ENCODE measurements at places on chromosomes 16 and 17.

GRCh38 chr17:34125010-34125409, 130.1 kb upstream of the CCL2 start:
- DNase-seq, result no peak

DNA sequence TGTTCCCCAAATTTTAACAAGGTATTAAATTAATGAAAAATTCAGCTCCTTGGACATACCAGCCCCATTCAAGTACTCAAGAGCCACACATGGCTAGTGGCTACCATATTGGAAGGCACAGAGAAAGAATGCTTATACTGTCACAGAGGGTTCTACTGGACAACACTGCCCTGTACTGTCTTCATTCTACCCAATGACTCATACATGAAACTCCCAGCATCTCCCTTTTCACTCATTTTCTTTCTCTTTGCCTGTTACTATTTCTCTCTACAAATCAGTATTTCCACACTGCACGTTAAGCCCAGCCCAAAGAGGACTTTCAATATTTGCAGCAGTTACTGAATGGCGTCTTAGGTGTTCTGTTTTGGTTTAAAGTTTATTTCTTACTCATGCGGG, 72.1 kb upstream of the RCVRN start:
- no peak for DNase-seq

DNA sequence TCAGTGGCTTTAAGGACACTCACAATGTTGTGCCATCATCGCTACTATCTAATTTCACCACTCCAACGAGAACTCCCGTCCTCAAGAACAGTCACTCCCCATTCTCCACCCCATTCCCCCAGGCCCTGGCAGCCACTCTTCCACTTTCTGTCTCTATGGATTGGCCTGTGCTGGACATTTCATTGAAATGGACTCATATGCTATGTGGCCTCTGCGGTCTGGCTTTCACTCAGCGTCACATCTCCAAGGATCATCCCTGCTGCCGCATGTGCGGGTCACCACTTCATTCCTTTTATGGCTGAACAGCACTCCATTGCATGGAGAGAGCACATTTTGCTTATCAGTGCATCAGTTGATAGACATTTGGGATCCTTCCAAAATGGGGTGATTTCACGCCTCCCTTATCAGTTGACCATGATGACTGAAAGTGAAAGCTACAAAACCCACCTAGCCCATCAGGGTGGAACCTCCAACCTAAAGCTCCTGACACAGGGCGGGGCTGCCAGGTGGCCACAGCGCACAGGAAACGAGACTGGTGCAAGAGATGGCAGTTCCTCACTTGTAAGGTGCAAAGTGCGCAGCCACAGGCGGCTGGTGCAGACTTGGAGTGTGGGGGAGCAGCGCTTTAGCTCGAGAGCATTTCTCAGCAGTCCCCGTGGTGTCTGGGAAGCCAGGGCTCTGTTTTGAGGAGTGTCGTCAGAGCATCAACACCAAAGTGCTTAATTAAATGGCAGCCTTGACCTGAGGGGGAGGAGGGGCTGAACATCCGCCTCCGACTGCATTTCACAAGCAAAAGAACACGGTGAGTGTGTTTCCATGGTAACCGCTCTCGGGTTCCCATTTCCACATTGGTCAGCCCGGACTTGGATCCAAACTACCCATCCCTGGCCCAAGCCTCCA, 23.8 kb downstream of the COTL1 start:
- peak; percentile 62 for DNase-seq

DNA sequence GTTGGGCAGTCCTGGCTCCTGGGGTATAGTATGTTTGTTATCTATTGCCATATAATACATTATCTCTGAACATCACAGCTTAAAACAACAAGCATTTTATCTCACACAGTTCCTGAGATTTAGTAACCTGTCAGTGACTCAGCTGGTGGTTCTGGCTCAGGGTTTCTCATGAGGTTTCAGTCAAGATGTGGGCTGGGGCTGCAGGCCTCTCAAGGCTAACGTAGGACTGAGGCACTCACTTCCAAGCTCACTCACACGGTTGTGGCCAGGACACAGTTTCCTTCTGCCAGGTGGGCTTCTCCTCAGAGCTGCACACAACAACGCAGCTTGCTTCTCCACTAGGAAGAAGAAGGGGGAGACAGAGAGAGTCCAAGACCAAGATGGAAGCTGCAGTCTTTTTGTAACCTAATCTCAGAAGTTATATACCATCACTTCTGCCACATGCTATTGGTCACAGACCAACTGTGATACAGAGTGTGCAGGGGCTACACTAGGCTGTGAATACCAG, 10.3 kb upstream of the MED13 start:
- DNase-seq, result no peak

DNA sequence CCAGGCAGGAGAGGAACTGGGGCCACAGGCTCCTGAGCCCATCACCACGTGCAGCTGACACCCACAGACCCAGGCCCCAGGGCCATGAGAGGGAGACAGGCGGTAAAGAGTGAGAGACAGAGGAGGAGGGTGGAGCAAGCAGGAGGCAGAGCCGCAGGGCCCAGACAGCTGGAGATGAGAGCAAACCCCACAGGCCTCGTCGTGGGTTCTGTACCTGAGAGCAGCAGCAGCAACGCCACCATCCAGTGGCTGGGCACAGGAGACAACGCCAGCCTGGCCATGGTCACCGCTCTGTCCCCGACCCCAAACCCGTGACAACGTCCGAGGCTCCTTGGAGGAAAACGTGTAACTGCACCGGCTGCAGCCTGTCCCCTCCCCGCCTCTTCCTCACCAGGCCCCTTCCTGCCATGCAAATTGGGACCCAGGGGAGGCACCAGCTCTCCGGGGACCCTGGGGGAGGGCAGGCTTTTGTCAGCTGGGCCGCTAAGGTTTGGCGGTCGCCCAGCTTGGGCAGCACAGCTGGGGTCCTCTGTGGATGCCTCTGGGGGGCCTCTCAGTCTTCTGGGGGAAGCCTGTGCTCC, at the start of gene CD79B:
CD79B (minus strand) TSS at position 351 of the 581 bp plus-strand sequence; CDS start at position 281, 70 bp downstream.
- no peak for DNase-seq

- no peak for DNase-seq
Measured at GRCh38 chr16:89710709-89711564, 9.4 kb upstream of the SPATA2L start.

GRCh38 chr16:77967054-77967904, 55.1 kb upstream of the CLEC3A start:
- no peak for DNase-seq

GRCh38 chr17:46782250-46782953, 36.1 kb downstream of the WNT3 start:
- no peak for DNase-seq

DNA sequence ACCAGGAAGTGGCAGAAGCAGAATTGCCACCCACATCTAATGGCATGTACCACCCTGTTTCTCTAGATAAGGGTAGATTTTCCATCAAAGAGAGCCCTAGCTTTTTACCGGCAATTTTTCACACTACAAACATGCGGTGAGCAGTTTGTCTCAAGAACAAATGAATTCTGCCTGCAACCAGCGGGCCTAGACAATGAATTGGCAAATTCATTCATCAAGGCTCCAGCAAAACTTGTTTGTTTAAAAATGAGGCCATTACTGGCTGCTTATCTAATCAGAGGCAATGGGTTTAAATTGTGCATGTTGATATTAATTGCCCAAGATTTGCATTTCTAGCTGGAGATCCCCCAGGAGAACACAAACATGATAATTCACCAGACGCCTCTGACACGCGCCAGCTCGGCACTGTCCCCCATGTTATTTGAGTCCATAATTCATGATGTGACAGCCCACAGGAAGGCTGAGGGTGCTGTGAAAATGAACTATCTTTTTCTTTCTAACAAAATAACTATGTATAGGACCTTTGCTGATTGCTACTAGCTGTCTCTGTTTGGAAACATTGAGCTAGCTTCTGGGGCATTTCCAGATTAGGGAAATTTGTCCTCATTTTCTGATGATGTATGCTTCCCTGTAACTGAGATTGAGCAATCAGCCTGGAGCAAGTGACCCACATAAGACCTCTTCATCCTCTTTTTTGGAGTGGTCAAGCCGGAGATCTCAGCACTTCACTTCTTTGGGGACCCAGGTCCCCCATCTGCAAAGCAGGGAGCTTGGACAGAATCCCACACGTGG, 80.8 kb downstream of the CNGB1 start:
- DNase-seq, result no peak

DNA sequence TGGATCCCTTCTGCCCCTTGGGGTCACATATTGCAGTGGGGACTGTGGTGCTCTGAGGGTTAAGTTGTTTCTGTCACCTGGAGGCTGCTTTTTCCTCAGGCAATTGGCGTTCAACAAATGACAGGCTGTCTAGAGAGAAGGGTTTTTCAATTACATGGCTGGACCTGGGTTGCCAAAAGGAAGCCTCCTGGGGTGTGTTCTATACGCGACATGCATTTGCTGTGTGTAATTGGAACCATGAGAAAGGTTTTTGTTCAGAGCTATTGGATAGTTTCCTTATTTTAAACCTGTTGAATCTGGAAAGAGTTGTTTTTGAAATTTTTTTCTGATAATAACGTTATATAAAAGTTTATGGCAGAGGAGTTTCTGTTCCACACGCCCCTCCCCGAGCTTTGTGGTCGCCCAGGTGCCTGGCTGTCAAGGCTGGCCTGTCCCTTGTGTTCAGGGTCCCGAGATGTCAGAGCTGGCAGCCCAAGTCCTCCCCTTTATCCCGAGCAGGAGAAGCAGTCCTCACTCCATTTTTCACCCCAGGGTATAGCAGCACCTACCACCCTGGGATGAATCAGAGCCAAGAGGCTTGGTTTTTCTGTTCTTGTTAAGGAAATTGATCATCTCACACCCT, 26.1 kb upstream of the ZNF750 start:
- peak; percentile 60 for DNase-seq

GRCh38 chr17:2828397-2829038, 32.3 kb downstream of the RAP1GAP2 start:
- DNase-seq, result peak; percentile 30

GRCh38 chr16:89956505-89957215, 8.1 kb downstream of the DEF8 start:
- no peak for DNase-seq

GRCh38 chr16:75219088-75219487, 300 bp downstream of the CTRB1 start:
- DNase-seq, result no peak

DNA sequence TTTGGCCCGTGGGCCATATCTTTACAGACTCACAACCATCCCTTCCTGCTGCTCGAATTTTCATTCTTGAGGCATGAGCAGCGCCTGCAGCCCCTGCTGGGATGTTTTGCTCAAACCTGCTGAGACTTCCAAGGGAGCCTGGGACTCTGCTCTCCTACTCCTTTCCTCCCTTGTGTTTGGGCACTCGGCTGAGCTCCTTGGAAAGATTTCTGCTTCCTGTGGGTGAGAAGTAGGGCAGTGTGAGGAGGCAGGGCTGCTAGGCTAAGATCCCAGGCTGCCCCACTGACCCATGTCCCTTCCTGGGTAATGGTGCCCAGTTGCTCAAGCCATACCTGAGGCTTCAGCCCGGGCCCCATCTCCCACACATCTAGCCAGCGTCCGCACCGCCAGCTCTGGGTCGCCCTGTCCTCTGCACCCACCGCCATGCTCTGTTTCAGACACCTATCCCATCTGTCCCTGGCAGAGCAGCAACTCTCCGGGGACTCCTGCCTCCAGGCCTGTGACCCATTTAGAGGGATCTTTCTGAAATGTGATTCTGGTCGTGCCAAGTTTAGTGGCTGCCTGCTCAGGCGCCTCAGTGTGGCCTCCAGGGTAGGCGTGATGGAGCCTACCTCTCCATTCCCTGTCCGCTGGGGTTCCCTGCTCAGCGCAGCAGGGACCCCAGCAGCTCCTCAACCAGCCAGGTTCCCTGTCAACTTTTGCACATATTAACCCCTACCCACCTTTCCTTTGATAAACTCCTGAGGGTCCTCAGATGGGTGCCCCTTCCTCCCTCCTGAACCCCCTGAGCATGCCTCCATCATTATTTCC, 190.1 kb downstream of the CCDC182 start:
- DNase-seq, result no peak

GRCh38 chr16:26729951-26730541, 336.7 kb upstream of the C16orf82 start:
- no peak for DNase-seq

- no peak for DNase-seq
Measured at GRCh38 chr17:50379351-50380132, 6.5 kb downstream of the EME1 start.

GRCh38 chr17:9693755-9694154, 48.4 kb downstream of the USP43 start:
- no peak for DNase-seq

- DNase-seq, result no peak
Measured at GRCh38 chr16:27994686-27995085, 68.8 kb downstream of the GSG1L start.

DNA sequence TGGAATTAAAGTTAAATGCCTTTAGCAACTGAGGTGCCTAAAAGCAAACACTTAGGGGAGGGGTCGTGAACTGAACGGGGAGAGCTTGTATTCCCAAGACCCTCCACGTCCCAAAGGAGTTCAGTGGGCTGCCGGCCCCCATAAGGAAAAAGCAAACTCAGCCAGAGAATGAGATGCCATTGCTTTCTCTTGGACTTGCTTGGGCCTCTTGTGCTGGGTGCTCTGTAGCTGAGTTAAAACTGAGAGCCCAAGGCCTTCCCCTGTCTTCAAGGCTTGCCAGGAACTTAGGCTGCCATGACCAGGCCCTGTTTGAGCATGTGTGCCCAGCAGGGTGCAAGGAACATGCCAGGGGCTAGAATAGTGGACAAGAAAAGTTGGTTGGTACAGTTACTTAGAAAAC, 199.8 kb downstream of the IRX3 start:
- no peak for DNase-seq

DNA sequence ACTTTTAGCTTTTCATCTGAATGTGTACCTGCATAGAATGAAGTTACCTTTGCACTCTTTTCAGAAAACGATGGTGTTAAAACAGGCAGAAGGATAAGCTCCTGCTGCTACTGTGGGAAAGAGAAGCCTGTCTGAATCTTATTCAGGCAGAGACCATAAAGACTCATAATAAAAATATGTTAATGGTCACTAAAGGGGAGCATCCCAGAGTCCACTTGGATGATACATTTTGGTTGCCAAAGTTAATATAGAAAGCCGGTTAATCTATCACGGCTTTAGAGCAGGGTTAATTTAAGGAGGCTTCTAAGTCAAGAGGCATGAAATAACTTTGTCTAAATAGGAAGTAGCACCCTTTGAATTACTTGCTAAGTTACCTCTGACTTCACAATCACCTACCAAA, 2.9 kb downstream of the MARCHF10 start:
- no peak for DNase-seq

DNA sequence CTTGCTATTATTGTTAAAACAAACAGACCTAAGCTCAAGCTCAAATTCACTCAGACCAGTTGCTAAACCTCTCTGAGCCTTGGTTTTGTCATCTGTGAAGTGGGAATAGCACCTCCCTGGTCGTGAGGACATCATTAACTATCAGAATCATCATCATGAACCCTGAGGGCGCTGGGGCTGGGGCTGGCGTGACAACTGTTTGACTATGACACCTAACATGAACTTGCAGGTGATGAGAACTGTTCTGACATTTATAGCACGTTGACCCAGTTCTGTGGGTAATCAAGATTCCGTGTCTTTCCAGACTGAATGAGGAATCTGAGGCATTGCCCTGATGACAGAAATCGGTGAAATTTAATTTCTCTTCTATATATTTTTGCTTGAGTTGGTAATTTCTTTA, 71.3 kb upstream of the CDH5 start:
- no peak for DNase-seq

Measured in NCI-H2227 treated with DMSO at 0.1 percent for 48 hours (cell line).